ENCODE measurements at places on chromosomes 1 and 21.

DNA sequence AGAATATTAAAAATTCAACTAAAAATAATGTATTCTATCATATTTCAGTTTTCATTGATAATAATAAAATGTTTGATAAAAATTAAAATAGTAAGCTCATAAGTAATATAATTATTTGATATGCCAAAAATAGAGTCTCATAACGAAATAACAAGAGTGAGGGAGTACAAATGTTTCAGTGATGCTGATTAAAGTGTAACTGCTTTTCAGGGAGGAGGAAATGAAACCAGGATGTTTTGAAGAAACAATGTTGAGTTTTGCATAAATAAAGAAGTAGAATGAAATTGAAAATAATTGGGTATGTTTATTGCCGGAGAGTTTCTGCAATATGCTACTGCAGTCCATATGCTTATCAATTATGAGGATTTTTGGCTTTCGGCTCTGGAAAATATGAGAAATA, 1159.8 kb upstream of the ADGRL2 start:
- no peak for DNase-seq

DNA sequence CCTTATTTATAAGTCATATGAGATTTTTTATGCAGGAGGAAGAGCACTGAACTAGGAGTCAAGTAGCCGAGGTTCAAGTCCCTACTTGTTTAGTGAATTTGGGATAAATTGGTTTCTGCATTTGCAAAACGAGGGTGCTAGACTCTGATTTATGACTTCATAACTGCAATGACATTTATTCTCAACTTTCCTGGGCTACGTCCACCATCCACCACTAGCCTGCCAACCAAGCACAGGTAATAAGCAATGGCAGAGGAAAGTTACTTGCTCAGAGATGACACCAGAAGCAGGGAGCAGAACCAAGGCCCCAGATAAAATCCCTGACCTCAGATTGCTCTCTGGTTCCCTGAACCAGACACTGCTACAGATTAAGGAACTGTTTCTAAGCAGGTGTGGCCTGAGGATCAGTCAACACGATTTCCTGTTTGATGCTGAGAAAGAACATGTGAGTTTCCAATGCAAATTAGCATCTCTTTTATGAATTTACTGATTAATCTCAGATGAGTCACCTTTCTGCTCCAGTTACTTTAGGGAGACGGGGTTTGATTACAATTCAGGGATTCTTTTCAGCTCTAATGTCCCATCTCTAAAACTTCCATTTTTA, 52.7 kb downstream of the PLPP3 start:
- DNase-seq = no peak

DNA sequence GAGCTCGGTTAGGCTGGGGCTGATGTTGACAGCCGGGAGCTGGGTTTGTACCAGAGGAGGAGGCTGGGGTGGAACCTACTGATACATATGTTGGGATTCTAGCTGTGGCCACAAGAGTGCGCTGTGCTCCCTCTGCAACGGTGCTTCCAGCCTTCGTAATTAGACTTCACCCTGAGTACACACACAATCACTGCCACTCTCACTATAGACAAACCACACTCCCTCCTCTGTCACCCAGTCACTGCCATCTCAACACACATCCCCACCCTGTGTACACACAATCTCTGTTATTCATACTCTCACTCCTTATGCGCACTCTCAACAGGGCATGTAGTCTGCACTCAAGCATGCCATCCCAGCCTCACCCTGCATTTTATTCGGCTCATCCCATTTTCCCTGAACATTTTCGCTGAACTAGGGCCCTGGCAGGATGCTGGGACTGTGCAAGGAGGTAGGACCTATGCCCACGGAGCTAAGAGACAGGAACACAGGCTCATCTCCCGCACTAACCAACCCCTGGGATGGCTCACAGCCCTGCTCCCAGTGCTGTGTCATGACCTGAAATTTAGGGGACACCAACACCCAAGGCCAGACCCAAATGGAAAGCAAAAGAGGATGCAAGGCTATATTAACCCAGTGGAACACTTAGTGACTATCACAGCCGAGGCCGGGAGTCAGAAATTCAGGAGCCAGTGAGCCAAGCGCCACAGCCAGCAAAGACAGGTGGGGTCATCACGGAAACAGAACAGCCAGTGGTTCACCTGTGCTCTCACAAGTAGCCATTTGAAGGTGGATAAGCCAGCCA, 5.7 kb downstream of the GJB3 start:
- DNase-seq = peak; percentile 49

- DNase-seq = no peak
Observed at GRCh38 chr1:15895233-15895632, 47.7 kb downstream of the SPEN start.

- DNase-seq = no peak
Observed at GRCh38 chr1:61892977-61893376, 150.7 kb downstream of the PATJ start.

DNA sequence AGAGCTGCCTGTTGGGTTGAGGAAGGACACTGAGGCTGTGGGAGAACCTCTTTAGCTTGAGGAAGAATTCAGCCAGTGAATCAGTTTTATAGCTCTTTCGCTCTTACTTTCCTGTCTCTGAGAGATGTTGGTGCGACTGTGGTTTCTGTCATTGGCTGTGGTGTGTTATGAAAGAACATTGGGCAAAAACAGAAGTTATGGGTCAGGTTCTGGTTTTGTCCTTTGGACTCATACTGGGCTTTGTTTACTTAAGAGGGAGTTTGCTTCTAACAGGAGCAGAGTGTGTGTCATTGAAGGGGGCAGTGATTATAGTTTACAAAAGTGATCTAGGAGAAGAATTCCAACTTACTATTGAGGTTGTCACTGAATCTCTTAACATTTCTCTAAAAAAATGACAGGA, 97.0 kb downstream of the TLR5 start:
- DNase-seq = no peak

DNA sequence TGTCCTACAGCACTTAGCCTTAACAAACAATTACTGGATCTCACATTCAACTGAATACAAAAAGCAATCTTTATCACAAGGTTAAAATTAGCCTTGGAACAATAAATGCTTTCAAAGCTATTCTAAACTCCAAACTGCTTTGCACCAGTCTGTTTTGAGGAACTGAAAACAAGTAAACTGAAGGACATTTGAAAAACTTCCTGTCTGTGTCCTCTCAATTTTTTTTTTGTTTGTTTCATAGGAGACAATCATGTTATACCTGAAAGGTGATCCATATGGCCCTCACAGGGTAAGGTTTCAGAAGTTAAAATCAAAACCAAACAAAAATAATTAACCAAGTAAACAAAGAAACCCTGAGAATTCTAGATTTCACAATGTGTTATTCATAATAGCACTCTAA, 459.1 kb downstream of the DPYD start:
- DNase-seq = no peak

DNA sequence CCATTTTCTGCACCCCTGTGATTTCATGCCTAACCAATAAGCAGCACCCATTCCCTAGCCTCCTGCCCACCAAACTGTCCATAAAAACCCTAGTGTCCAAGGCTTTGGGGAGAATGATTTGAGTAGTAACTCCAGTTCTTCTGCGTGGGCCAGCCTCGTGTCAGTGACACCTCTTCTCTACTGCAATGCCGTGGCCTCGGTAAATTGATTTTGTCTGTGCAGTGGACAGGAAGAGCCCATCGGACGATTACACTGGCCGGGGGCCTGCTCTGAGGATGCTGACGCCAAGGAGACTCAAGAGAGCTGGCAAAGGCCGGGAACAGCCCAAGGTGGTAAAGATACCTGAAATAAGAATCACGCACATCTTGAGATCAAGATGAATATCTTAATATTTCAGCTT, 29.3 kb downstream of the RSPH1 start:
- DNase-seq = no peak

DNA sequence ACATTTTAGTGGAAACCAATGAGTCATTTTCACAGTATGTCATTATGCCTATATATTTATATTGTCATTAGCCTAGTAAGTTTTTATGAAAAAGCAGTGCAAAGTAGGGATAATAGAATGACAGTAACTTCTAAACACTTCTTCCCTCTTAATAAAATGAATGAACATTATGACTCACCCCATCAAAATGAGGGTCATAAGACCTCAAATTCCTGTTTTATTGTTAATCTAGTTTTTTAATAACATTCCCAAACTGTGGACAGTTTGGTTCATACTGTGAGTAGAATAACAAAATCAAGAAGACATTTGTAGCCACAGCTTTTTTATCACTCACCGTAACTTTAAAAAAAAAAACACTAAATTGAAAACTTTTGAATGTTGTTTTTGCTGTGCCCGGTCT, 160.5 kb downstream of the LRRC40 start:
- DNase-seq = no peak

DNA sequence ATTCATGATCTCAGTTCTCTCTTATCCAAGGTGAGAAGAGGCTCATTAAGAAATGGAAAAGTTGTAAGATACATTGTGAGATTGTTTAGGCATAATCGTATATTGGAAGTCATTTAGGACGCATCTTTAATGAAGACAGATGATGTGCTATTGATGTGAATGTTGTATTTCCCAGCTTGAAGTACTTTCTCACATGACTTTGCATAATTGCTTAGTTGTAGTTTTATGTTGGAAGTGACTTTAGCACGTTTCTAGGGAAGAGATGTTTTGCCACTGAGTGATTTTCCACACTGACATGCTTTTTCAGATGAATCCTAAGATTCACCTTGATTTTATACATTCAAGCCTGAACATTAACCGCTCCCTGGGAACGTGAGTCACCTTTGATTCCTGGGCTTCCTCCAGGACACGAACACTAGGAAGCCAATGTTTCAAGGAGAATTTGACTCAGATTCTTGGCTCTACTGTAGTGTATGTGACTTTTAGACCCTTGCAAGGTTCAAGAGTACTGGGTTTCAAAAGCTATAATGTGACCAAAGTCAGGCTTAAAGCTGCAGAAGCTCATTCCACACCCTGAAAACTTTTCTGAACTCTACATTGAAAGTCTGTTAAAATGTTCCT, 27.9 kb downstream of the ANGEL2 start:
- DNase-seq = no peak

- no peak for DNase-seq
Observed at GRCh38 chr1:111084999-111085398, 54.9 kb downstream of the DRAM2 start.

- DNase-seq = no peak
Observed at GRCh38 chr1:92030656-92031107, 897 bp downstream of the EPHX4 start.

GRCh38 chr1:100927276-100927675, 31.4 kb downstream of the SLC30A7 start:
- no peak for DNase-seq

DNA sequence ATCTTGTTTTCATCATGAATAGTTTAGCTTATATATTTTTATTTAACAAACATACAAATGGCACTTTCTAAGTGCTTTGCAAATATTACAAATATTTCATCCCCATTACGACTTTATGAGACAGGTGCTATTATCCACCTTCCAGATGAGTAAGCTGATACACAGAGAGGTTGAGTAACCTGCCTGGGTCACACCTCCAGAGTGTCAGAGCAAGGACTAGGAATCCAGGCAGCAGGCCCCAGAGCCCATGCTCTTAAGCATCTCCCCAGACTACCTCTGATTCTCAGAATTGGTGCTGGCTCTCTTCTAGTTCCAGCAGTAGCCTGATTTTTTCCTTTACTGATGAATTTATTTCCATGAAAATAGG, 40.0 kb downstream of the EPHB2 start:
- DNase-seq = no peak

- DNase-seq = peak; percentile 54
Observed at GRCh38 chr1:182617734-182618351, 13.7 kb upstream of the RGS16 start.

GRCh38 chr1:154465621-154466195, 36.3 kb upstream of the TDRD10 start:
- no peak for DNase-seq

DNA sequence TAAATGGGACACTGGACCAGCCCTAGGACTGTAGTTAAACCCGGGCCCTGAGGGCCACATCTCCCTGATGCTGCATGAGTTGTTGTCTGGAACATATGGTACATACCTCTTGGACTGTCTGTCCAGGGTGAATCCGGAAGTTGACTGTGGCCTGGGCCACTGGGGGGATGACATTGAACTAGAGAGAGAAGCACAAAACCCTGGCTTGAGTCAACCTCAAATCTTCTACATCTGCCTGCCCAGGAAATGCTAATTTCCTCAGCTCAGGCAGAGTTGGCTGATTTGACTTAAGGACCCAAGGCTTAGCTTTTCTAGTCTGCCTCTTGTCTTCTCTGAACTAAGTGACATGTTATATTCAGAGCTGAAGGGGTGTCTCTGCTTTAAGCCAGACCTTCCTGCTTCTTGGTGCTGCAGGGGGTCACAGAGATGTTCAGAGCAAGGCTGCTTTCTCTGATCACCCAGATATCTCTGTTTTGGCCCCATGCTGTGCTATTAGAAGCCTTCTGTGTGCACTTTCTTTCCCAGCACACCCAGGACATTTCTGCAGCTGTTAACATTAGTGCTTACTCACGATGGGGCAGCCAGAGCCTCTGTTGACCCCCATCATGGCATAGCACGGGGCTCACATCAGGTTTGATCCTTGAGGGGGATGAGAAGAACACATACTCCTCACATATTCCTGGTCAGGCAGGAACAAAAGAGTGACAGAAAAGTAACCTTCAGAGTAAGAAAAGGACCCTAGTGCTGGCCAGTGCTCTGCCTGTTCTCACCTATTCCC, 9.6 kb downstream of the PM20D1 start:
- DNase-seq = no peak

DNA sequence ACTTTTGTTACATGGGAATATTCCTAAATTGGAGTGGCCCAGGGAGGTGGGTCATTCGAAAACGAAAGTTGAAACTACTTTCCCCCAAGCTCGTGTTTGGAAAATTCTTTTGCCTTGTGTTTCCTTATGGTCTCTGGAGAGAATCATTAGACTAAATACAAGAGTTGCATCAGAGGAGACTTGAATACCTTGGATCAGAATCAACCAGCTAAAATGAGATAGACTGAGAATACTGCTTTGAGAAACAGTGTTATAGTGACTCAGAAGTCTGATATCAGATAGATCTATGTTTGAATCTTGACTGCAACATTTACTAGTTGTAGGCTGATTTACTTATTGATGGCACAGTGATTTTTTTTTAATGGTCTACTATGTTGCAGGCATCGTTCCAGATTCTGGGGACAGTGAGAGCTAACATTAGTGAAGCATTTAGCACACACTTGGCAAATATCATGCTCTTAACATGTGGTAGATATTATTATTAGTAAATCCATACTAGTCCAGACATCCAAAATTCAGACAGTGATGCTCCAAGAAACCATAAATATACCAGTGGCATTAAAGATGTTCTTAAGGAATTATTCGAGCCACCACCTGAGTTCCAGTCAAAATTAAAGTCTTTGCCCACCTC, 12.9 kb upstream of the ACTN2 start:
- no peak for DNase-seq

DNA sequence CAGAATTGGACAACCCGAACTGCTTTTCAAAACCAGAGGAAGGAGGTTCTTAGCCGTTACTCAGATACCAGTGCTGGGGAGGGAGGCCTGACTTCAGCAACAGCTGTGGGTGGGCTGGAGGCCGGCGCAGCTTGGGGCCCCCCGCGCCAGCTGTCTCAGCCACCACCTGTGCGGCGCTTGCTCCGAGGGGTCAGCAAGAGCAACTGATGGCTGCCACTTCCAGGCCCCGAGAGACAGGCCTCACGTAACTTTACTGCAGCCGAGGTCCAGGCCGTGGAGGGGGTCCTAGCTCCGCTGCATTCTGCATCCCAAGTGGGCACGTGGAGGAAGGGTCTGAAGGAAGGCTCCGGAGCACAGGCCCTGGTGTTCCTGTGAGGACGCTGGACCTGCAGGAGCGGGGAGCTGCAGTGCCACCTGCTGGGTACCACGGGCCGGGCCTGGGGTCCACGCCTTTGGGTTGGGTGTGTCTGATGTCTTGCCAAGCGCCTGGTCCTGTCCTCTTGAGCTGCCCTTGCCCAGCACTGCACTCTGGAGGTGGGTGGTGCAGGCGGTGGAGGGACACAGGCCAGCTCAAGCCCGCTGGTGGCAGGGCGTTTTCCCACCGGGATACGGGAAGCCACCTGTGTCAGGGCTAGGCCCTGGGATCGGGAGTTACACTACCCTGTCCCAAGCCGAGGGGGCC, 9.8 kb downstream of the THAP3 start:
- peak; percentile 32 for DNase-seq
